ENCODE measurements at places on chromosomes 4 and X. TPM values are rescaled to one million over a fixed set of nuclear protein-coding genes. Genes with fewer than 3 reads are reported as not detected.

The TMSB15A gene
- 1.3 TPM for total RNA-seq

The SYP gene
- 0.88 TPM for total RNA-seq

The RHOXF2 gene
- not detected for total RNA-seq

The RTL9 gene
- total RNA-seq: 0.49 TPM

The KDR gene
- total RNA-seq: 39.5 TPM

The TMEM271 gene
- not detected for total RNA-seq

The MCTS1 gene
- total RNA-seq: 14.9 TPM

The GRIA3 gene
- total RNA-seq: 0.65 TPM

The SPATA18 gene
- 5.9 TPM for total RNA-seq

The CPZ gene
- total RNA-seq: not detected

The MAGEB2 gene
- not detected for total RNA-seq

The TBC1D9 gene
- total RNA-seq: 36.4 TPM

The NPY1R gene
- 88.7 TPM for total RNA-seq

The GPR143 gene
- not detected for total RNA-seq

The GPM6B gene
- total RNA-seq: 7.2 TPM

The RAP2C gene
- total RNA-seq: 22.9 TPM

The FMR1NB gene
- not detected for total RNA-seq

The SLC7A11 gene
- 0.22 TPM for total RNA-seq

The COPS4 gene
- total RNA-seq: 34.3 TPM

The LRCH2 gene
- 6.0 TPM for total RNA-seq

The TMPRSS11D gene
- total RNA-seq: not detected

The BMPR1B gene
- 0.17 TPM for total RNA-seq

The ADRA2C gene
- 3.3 TPM for total RNA-seq

The MAP7D2 gene
- total RNA-seq: 0.33 TPM

The TRIM2 gene
- 14.5 TPM for total RNA-seq

The INTU gene
- total RNA-seq: 3.6 TPM

The CAPN6 gene
- total RNA-seq: not detected

The CDS1 gene
- 0.19 TPM for total RNA-seq

The FAM114A1 gene
- total RNA-seq: 100 TPM

The HS3ST1 gene
- 1.3 TPM for total RNA-seq

The GAGE2A gene
- not detected for total RNA-seq

The HSFX2 gene
- 0.65 TPM for total RNA-seq

The F11 gene
- not detected for total RNA-seq

The WDFY3 gene
- 136 TPM for total RNA-seq

The WNK3 gene
- 1.1 TPM for total RNA-seq
